NCI-H187 treated with DMSO at 0.1 percent for 48 hours (cell line): ENCODE measurements at places on chromosomes 7 and 10.

DNA sequence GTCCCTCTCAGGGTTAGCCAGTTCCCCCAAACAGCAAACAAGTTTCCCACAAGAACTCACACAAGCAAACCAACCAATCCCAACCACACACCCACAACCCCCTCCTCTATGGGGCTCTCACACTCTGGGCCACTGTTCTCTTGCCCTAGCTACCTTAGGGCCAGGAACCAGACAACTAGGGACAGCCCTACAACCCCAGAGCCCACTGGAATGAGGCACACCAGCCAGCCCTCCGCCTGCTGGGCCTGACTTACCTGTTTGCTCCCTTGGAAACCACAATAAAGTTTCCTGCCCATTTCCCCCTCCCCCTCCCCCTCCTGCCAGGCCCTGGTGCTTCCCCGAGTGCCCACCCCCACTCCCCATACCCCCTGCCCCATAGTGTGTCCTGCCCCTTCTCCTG lies 132.6 kb downstream of the WDR11 start:
- DNase-seq = no peak

DNA sequence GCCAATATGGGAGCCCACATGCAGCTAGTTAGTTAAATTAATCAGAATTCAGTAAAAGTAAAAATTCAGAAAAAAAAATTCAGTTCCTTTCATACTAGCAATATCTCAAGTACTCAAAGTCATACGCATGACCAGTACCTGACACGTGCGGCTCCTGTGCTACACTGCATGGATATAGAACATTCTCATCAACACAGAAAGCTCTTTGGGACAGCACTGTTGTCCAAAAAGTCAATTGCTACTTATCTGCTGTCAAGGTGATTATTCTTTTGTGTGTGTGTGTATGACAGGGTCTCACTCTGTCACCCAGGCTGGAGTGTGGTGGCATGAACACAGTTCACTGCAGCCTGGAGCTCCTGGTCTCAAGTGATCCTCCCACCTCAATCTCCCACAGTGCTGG lies 14.9 kb upstream of the ANAPC16 start:
- DNase-seq = no peak

GRCh38 chr10:91796331-91797047 lies 1.7 kb upstream of the TNKS2 start:
- no peak for DNase-seq

GRCh38 chr10:86199041-86199440 lies 167.6 kb downstream of the GRID1 start:
- DNase-seq = no peak

- DNase-seq = no peak
Measured at GRCh38 chr7:32314761-32315160, 175.4 kb downstream of the LSM5 start.

GRCh38 chr10:45378914-45379726 lies 5.1 kb downstream of the ALOX5 start:
- no peak for DNase-seq

DNA sequence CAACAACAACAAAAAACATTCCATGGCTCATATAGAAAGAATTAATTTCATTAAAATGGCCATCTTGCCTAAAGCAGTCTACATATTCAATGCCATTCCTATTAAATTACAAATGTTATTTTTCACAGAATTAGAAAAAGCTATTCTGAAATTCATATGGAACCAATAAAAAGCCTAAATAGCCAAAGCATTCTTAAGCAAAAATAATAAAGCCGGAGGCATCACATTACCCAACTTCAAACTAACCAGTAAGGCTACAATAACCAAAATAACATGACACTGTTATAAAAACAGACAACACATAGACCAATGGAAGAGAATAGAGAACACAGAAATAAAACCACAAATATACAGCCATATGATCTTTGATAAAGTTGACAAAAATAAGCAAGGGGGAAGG lies 330.4 kb downstream of the KIF20B start:
- no peak for DNase-seq
